ENCODE measurements at places on chromosomes 13 and 19. TPM values are rescaled to one million over a fixed set of nuclear protein-coding genes. Genes with fewer than 3 reads are reported as not detected.

The PRKCG gene
- not detected for total RNA-seq

The PCDH8 gene
- not detected for total RNA-seq

The NXNL1 gene
- total RNA-seq = not detected

The FCAR gene
- total RNA-seq = not detected

The CCDC61 gene
- total RNA-seq = 12.4 TPM

The SIGLEC9 gene
- total RNA-seq = not detected

The CPB2 gene
- total RNA-seq = not detected

The CCNA1 gene
- total RNA-seq = 11.1 TPM

The TMEM161A gene
- 36.8 TPM for total RNA-seq

Measured in airway epithelial cell (primary cell).